ENCODE measurements at places on chromosomes 12 and 14.

DNA sequence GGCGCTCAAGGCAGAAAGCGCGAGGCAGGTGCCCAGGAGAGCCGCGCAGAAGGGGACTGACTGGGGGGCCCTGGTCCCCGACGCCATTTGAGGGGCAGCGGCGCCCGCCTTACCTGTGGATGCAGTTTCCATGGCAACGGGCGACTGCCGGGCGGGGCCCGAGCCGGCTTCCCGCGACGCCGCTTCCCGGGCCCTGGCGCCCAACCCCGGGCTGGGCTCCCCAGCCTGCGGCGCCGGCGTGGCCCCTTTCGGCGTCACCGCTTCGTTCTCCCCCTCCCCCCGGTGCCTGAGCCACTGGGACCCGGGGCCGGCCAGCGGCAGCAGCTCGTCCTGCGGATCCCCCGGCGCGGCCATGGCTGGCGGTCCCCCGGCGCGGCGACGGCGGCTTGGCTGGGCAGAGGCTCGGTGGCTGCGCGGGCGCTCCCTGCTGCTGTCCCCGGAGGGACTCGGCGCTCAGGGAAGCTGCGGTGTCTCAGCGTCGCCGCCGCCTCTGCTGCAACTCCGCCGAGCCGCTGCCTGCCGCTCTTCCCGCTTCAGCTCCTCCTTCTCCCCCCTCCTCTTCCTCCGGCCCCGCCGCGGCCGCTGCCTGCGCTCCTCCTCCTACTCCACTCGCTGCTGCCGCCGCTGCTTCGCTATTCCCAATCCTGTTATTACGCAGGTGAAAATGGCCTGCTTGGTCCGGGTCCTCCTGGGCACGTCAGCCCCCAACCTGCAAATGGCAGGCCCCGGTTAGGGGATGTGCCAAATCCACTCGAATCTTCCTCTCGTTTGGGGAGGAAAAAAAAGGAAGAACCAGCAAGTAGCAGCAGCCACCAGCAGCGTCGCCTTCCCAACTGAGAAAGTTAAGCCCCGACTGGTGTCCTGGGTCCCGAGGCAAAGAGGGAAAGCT, at the start of gene RTN1:
TSS of gene RTN1 (minus strand) at position 500 of the 889 bp plus-strand sequence. CDS start at position 354, 146 bp downstream.
- DNase-seq: peak; percentile 79

GRCh38 chr14:38522724-38523123, 266.8 kb upstream of the CLEC14A start:
- DNase-seq: no peak

GRCh38 chr12:64595863-64596793, 14.2 kb upstream of the RASSF3 start:
- no peak for DNase-seq

- DNase-seq: peak; percentile 13
Observed at GRCh38 chr12:91852634-91853033, 293.0 kb downstream of the BTG1 start.

GRCh38 chr12:128928361-128928760, 75.1 kb downstream of the GLT1D1 start:
- no peak for DNase-seq

DNA sequence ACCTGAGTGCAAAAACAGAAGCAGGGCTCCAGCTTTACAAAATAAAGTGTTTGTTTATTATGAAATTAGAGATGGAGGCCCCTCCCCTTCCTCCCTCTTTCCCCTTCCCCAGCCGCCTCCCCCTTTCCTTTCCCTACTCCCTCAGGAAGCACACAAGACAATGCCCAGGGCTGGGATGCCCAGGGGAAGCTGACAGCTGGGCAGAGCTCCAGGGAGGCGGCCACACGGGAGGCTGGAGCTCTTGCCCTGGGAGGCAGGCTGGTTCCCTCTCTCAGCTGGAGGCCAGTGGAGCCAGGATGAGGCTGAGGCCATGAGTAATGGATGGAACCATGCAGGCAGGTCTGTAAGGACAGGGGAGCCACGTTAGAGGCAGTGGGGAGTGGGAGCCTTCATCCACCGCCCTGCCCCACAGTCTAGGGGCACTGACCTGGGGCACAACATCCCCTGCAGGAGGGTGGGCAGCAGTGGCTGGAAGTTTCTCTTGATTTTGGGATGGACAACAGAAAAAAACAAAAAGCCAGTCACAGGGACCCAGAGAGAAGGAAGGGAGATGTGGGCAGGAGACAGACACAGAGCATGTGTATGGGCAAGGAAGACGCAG, 5.1 kb downstream of the PSMB11 start:
- DNase-seq: no peak

- DNase-seq: no peak
Observed at GRCh38 chr12:129903956-129904829, at the start of gene TMEM132D. Gene TMEM132D (minus strand): TSS chr12:129904025.

- DNase-seq: peak; percentile 78
Observed at GRCh38 chr12:29725587-29726320, 58.0 kb downstream of the TMTC1 start.

GRCh38 chr14:92491782-92492181, 21.8 kb upstream of the RIN3 start:
- DNase-seq: no peak

- no peak for DNase-seq
Observed at GRCh38 chr14:75333606-75334548, 55.2 kb downstream of the FOS start.

GRCh38 chr12:89161557-89161956, 190.7 kb downstream of the DUSP6 start:
- no peak for DNase-seq

DNA sequence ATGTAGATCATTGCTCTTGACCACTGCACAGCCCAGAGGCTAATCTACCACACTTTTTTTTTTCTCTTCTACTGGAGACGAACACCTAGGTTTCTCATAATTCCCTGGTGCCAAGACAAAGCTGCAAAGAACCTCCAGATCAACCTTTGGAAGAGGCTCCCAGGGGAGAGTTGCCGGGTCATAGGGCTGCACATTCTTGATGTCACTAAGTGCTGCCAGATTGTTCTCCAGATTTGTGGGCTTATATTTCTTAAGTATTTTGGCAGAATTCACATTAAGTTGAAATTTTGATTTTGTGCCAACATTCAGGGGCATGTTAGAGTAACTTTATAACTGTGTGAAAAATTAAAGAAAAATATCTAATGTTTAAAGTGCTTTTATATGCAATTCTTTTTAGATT, 13.5 kb upstream of the PDZRN4 start:
- DNase-seq: no peak

GRCh38 chr14:61444215-61444768, 122.9 kb downstream of the PRKCH start:
- no peak for DNase-seq

GRCh38 chr12:57497223-57498131, 9.6 kb downstream of the MARS1 start:
- no peak for DNase-seq

- DNase-seq: no peak
Observed at GRCh38 chr12:16526693-16527092, 79.3 kb downstream of the LMO3 start.

DNA sequence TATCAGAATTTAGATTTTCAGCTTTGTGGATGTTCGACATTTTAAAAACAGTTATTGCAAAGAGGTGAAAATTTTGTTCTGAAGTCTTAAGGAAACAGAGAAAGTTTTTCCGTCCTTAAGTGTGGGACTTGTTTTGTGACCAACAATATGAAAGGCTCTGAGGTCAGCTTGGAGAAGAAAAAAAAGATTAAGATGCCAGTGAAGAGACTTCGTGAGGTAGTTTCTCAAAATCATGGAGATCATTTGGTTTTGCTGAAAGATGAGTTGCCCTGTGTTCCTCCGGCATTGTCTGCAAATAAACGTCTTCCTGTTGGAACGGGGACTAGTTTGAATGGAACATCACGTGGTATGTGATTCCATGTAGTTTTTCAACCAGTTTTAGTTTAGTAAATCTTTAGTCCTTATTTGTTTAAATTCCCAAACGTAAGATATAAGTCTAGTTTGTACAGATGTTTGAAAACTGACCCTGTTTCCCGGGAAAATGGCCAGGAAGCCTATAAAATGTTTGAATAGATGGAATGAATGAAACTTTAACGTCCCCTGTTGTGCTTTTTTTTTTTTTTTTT, 682 bp downstream of the KIAA0586 start:
- DNase-seq: peak; percentile 14

DNA sequence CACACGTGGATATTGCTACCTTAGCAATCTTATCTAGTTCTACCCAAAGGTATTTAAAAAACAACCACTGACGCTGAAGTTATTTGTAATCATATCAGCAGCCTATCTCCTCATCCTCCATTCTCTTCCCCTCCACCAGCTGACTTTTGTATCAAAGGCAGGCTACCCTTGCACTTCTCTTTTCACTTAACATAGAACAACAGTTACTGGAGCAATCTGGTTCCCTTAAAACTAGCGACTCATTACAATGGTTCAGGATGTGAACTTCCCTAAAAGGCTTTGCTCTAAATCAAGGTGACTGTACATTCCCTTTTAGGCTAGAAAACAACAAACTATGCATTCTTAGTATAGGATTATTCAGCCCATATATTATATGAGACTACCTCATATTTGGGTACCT, 404.7 kb downstream of the APAF1 start:
- no peak for DNase-seq

- no peak for DNase-seq
Observed at GRCh38 chr14:105076805-105077648, 11.8 kb upstream of the GPR132 start.

GRCh38 chr12:30753233-30753632, 1.5 kb downstream of the CAPRIN2 start:
- no peak for DNase-seq

DNA sequence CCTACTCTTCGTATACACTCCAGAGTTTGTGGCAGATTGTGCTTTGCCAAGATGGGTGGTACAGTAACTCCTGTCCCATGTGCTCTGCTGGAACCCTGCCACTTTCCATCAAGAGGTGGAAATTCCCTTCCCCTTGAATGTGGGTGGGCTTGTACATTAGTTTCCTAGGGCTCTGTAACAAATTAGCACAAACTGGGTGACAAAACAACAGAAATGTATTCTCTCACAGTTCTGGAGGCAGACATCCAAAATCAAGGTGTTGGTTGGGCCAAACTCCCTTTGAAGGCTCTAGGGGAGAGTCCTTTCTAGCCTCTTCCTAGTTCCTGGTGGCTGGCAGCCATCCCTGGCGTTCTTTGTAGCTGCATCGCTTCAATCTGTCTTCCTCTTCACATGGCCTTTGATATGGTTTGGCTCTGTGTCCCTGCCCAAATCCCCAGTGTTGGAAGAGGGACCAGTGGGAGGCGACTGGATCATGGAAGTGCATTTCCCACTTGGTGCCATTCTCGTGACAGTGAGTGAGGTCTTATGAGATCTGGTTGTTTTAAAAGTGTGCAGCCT, 117.5 kb downstream of the VRK1 start:
- no peak for DNase-seq

- DNase-seq: no peak
Observed at GRCh38 chr12:129619271-129619670, 284.6 kb downstream of the TMEM132D start.

GRCh38 chr12:43378448-43378847, 173.6 kb downstream of the ADAMTS20 start:
- DNase-seq: no peak

GRCh38 chr14:39621678-39622077, 189.4 kb upstream of the FBXO33 start:
- DNase-seq: no peak

GRCh38 chr14:102723650-102724049, 53.6 kb upstream of the TRAF3 start:
- DNase-seq: no peak

GRCh38 chr12:27573972-27574371, 50.0 kb downstream of the PPFIBP1 start:
- DNase-seq: no peak

- DNase-seq: no peak
Observed at GRCh38 chr14:69059658-69060623, 80.8 kb upstream of the ACTN1 start.

- no peak for DNase-seq
Observed at GRCh38 chr12:56785874-56786273, 22.8 kb downstream of the HSD17B6 start.

DNA sequence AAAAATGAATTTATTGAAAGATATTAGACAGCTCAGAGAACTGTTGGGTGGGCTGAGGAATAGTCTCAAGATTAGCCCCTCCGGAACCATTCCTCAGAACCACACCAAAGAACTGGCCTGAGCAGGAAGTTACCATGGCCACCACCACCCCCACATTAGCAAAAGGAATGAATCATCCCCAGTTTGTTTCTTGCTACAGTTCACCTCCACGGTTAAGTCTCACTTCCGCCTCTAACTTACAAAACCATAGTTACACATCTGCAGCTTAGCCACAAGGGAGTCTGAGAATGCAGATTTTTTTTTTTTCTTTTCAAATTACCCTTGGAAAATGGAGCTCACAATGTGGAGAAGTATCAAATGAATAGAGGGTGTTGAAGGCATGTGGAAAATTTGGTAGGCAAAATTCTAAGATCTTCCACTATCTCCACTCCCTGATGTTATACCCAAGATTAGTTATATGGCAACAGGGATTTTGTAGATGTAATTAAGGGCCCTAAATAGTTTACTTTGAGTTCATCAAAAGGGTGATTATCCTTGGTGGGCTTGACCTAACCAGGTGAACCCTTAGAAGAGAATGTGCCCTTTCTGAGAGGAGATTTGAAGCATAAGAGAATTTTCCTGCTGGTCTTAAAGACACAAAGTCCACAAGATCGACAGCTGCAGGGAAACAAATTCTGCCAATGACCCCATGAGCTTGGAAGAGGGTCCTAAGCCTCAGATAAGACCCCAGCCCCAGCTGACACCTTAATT, 129.8 kb upstream of the KRR1 start:
- DNase-seq: no peak

- no peak for DNase-seq
Observed at GRCh38 chr14:66069830-66070541, 416.2 kb upstream of the CCDC196 start.

Measured in NCI-H2107 (cell line).